CD4-positive, alpha-beta T cell treated with Interferon alpha-2 for 1 hour (primary cell): ENCODE measurements at places on chromosomes 1 and 21.

- no peak for DNase-seq
Observed at GRCh38 chr1:234230414-234230862, 142.8 kb upstream of the COA6 start.

DNA sequence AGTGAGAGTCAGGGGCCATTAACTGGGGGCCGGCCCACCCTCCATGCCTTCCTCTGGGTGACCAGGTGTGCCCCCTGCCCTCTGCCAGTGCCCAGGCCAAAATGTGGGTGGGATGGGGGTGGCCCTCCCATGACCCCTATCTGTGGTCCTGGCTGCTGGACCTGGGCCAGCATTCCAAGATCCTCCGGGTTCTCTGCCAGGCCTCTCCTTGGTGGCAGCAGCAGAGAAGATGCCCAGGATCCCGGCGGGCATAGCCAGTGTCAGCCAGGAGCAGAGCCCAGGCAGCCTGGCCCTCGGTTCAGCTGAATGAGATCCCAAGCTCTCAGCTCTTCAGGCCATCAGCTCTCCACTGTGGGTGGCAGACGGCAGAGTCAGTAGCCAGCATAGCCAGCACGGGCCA, 31.3 kb upstream of the ACTRT2 start:
- DNase-seq = no peak

- no peak for DNase-seq
Observed at GRCh38 chr1:64514197-64514765, 44.4 kb downstream of the CACHD1 start.

DNA sequence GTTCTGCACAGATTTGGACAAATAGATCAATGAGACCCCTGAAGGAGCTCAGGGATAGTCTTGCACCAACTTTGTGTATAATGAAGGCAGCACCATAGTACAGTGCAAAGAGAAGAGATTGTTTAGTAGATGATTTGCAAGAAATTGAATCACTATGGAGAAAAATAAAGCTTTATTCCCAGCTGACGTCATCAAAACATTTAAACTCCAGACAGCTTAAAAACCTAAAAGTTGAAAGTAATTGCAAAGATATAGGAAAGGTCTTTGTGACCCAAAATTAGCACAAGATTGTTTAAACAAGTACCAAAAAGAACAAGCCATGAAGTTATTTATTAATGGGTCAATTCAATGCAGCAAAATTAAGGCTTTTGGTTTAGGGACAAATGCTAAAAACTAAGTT, 88.8 kb upstream of the BACE2 start:
- no peak for DNase-seq

DNA sequence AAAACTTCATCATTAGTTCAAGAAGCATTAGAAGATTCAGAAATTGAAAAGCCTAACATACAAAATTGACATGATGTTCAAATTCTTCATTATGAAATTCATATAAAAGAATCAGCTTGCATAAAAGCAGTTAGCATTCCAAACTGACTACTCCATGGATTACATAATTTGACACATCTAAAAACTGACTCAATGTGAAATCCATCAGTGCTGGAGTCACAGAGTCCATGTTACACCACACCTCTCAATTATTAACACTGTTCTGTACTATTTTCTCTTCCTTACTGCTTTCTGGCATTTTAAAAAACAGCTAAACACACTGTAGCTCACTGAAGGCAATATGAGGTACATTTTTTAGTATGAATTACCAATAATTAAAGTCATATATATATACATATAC, 28.0 kb downstream of the ARHGAP29 start:
- no peak for DNase-seq

GRCh38 chr1:44672961-44673674, 1.2 kb downstream of the TMEM53 start:
- DNase-seq = no peak

- DNase-seq = no peak
Observed at GRCh38 chr1:14039582-14040430, 339.8 kb downstream of the PRDM2 start.

- no peak for DNase-seq
Observed at GRCh38 chr1:39269349-39269748, 64.9 kb downstream of the MACF1 start.

- no peak for DNase-seq
Observed at GRCh38 chr21:45076245-45076711, 1.9 kb downstream of the ADARB1 start.

DNA sequence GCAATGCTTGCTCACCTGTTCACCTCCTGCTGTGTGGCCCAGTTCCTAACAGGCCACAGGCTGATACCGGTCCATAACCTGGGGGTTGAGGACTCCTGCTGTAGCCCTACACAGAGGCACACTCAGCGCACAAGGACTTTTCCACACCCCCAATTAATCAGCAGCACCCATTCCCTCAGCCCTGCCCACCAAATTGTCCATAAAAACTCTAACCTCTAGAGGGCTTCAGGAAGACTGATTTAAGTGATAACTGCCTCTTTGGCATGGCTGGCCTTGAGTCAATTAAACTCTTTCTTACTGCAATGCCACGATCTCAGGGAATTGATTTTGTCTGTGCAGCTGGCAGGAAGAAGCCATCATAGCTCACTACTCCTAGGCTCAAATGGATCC, 71.3 kb upstream of the MUTYH start:
- no peak for DNase-seq

- DNase-seq = peak; percentile 34
Observed at GRCh38 chr1:153985341-153985912, 712 bp downstream of the RAB13 start.

- no peak for DNase-seq
Observed at GRCh38 chr1:9246841-9247785, 12.5 kb downstream of the H6PD start.

DNA sequence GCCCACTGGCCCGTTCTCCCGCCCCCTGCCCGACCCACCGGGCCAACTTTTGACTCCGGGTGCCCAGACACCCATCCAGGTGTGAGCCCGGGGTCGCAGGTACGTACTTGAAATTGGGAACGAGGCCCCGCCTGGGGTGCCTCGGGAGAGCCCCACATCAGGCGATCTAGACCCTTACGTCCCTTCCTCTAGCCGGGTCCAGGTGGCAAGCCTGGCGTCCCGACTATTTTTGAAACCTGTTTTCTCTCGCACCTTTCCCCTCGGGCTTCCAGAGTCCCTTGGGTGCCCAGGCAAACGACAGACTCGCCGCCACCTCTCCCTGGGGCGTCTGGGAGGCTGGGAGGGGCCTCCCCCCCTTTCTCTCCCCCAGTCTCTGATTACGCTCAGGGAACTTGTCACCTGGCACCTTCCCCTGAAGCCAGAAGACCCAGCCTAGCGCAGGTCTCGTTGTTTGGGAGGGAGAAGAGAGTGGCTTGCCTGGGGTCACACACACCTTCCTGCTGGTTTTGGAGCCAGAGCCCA, 898 bp downstream of the LDLRAP1 start:
- DNase-seq = no peak

DNA sequence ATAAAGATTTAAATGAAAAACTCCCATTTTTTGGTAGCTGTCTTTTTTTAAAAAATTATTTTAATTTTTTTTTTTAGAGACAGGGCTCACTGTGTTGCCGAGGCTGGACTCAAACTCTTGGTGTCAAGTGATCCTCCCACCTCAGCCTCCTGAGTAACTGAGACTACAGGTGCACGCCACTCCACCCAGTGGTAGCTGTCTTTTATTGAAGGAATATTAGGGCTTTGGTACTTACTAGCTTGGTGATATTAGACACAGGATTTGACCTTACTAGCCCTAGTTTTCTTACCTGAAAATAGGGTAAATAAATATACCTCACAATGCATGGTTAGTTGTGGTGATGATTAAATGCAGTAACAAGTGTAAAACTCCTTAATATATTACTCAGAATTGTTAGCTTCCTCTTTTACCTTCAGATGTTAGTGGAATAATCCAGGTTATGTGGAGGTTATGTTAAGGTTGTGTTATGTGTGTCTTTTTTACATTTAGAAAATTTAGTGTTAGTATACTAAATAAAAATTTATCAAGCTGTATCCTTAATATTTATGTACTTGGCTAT, 66.8 kb downstream of the PHACTR4 start:
- DNase-seq = no peak

DNA sequence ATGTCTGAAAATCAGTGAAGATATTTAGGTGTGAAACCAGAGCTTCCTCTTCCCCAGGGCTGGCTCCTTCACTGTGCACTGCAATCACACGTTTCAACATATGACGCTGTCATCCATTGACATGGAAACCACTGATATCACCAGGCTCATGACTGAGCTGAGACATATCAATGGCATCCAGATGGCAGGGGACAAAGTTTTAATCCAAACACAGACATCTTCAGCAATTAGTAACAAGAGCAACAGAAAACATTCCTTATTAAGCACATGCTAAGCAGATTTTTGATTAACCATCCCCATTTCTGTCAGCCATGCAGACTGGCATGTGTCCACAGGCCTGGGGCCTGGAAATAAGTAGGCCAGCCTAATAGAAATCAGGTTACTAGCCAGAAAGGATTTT, 108.0 kb upstream of the ADAR start:
- DNase-seq = peak; percentile 21

DNA sequence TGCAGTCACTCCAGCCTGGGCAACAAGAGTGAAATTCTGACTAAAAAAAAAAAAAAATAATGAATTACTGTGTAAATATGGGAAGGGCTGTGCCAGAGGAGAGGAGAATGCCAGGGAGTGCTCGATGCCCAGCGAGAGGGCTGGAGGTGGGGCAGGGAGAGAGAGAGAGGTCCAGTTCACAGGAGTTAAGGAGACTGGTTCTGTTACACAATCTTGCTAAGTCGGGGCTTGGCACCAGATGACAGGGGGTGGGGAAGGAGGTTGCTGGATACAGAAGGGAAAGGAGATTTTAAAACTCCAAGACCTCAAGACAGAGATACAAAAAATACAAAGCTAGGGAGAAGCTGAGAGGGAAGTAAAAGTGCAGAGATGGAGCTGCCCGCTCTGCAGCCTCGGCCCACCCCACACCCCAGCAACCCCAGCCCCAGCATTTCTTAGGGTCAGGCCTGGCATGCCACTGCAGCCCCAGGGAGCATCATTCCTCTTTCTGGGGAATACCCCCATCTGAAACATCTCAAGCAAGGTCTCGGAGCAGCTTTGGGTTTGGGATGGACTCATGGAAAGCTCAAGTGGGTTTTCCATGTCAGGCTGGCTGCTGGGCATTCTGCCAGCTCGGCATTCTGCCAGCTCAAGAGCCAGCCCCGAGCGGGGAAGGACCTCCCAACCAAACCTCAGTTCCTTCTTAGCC, 991 bp downstream of the SELENBP1 start:
- no peak for DNase-seq

- no peak for DNase-seq
Observed at GRCh38 chr1:207412845-207413244, 41.3 kb upstream of the CR2 start.

GRCh38 chr1:109488201-109488600, 4.5 kb downstream of the ATXN7L2 start:
- no peak for DNase-seq

DNA sequence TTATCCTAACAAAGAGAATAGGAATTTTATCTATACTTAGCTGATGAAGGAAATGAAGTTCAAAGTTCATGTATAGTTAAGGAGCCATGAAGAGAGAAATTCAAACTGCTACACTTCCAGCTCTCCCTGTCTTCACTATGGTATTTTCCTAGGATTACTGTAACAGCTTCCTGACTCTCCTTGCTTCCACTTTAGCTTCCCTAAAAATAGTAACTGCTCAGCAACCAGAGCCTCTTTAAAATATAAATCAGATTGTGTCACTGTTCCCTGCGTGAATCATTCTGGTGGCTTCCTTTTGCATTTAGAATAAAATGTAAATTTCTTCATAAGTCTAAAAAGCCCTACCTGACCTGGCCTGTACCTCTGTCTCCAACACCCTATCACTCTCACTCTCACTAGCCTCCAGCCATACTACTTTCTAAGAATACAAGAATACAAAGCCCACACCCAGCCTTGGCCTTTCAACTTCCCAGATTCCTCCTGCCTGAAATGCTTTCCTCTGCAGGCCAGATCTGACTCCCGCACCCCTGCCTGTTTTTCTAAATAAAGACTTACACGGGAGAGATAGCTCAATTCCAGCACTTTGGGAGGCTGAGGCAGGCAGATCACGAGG, 30.5 kb downstream of the OR10J1 start:
- DNase-seq = no peak

DNA sequence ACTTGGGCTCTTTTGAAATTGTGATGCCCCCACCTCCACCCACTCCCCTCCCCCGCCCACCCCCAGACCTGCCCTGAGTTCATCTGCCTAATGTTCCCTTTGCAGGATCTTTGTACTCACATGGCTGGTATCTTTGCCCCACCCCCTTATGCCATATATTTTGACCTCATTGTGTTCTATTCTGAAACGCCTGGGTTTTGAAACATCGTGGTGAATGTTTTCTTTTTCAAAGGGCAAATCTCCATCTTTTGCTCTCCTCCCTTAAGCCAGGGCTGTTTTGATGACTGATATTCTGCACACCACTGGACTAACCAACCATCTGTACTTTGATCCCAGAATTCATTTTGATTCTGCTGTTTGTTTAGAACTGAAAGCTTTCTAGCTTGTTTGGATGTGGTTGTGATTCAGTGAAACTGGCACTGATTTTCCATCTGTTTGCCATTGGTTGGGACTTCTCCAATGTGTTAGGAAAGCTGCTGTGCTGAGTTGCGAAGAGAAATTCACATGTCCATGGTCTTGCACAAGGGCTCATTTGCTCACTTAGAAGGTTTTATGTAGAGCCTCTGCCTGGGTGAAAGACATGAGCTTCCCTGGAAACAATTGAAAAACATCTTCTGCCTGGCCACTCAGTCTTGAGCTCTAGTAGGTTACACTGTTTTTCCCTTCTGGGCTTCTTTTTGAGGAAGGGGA, 16.5 kb downstream of the SMAP2 start:
- peak; percentile 44 for DNase-seq

DNA sequence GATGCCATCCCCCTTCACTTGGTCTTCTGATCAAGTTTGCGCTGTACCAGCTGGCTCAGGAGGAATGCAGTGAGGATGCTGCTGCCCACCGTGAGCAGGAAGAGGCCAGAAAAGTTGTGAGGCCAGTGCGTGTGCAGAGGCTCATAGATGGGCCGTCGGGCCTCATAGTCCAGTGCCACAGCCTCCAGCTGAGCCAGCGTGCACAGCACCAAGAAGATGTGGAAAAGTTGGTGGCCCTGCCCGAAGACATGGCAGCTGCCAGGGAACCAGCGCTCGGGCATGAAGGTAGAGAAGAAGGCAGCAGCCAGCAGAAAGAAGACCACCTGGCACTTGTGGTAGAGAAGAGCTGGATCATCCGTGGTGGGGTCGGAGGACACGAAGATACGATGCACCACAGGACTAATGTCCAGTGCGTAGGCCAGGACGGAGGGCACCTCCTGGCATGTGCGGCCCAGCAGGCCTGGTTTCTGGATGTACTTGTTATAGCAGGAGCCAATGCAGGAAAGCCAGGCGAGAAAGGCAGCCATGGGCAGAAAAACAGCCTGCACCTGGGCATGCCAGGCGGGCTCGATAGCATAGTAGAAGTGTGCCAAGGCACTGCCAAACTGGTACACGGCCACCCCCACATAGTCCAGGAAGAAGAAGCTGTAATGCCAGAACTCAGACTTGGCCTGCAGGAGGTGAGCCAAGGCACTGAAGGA, 3.7 kb upstream of the AUNIP start:
- no peak for DNase-seq

GRCh38 chr1:196381544-196381943, 226.7 kb downstream of the KCNT2 start:
- no peak for DNase-seq

- no peak for DNase-seq
Observed at GRCh38 chr1:78298349-78298748, 192.4 kb upstream of the PTGFR start.

GRCh38 chr1:17831597-17831996, 76.5 kb downstream of the ACTL8 start:
- DNase-seq = no peak

GRCh38 chr1:161958425-161958824, 65.2 kb downstream of the OLFML2B start:
- no peak for DNase-seq
